Astrocyte of the cerebellum (primary cell): ENCODE measurements at places on chromosomes 1 and 21.

DNA sequence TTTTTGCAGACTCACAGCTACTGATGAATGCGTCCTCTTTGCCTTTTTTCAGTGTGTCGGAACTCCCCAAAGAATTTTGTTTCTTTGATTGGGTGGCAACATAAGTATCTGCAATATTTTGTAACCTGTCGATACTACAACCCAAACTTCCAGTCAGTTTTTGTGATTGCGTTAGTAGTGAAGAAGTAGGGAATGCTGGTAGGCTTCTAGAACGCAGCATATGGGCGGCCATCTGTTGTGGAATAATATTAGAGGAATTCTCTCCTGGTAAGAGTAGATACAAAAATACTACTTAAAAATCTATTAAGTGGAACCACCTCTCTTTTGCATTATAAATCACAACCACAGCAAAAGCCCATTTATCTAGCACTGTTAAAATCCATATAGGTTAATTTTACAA is 107.4 kb downstream of the LYST start:
- no peak for DNase-seq

- DNase-seq: no peak
These were observed 26.6 kb downstream of the CLIC6 start for GRCh38 chr21:34695434-34695833.

DNA sequence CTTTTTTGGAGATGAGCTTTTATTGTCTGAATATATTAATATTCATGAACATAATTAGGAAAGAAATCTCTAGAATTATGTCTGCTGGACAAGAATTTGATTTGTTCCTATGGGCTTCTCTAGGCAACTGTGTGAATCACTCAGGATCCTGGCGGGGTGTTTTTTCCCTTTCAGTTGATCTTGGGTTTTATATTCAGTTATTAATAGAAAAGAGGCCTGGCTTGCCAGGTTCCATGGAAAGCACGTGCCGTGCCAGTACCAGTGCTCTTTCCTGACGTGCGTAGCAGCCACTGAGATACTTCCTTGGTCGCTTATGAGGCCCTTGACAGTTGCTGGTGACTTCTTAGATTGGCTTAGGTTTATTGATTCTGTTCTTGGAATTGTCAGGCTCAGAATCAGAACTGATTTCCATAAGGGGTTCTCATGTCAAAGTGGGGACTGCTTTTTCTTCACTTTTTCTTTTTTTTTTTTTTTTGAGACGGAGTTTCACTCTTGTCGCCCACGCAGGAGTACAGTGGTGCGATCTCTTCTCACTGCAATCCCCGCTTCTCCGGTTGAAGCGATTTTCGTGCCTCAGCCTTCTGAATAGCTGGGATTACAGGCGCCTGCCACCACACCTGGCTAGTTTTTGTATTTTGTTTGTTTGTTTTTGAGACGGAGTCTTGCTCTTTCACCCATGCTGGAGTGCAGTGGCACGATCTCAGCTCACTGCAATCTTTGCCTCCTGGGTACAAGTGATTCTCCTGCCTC is 48.7 kb upstream of the KIF1B start:
- DNase-seq: peak; percentile 4

- no peak for DNase-seq
These were observed 17.8 kb upstream of the SLAMF6 start for GRCh38 chr1:160540859-160541233.

DNA sequence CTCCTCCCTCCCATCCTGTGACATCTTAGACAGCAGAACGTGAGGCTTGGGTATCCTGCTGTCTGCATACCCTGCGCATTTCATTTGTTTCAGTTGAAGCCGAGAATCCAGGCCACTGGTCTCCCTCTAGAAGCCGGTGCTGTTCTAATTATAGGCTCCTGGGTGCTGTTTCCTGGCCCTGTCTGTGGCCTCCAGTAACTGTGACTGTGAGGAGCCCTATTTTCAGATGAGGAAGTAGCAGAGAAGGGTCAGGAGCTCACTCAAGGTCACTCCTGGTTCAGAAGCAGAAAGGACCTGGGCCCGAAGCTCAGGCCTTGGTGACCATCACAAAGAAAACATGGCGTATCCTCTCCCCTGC is 24.0 kb downstream of the COQ8A start:
- no peak for DNase-seq

- no peak for DNase-seq
These were observed 12.4 kb downstream of the SLC2A1 start for GRCh38 chr1:42946120-42946898.

DNA sequence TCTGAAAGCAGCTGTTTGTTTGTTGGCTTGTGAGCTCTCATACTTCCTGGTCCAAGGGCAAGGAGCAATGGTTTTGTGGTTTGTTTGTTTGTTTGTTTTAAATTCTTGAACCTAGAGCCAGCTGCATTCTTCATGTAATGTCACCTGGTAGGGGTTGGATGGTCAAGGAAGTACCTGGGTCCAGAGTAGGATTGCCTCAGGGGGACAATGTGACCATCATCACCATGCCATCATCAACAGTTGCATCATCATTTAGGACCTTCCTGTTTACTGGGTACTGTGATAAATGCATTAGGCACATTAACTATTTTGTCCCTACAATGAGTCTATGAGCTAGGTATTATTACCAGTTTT is 14.7 kb upstream of the MYOG start:
- DNase-seq: no peak

DNA sequence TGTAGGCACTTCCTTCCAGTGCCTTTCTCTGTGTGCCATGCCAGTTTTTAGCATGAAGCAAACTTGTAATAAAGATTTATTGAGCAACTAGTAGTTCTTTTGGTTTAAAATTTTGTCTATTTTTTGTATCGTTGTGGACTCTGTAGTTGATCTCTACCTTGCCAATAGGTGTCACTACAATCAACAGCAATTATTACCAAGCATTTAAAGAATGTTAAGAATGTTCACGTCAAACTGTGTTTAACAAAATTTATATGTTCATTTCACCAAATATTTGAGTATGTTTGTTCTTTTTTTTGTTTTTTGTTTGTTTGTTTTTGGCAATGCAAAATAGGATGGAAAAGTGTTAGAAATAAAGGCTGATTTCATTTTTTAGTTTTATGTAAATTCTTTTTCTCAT is 208.1 kb downstream of the PATJ start:
- peak; percentile 11 for DNase-seq

GRCh38 chr1:169604781-169605560 is 18.7 kb upstream of the F5 start:
- DNase-seq: no peak

DNA sequence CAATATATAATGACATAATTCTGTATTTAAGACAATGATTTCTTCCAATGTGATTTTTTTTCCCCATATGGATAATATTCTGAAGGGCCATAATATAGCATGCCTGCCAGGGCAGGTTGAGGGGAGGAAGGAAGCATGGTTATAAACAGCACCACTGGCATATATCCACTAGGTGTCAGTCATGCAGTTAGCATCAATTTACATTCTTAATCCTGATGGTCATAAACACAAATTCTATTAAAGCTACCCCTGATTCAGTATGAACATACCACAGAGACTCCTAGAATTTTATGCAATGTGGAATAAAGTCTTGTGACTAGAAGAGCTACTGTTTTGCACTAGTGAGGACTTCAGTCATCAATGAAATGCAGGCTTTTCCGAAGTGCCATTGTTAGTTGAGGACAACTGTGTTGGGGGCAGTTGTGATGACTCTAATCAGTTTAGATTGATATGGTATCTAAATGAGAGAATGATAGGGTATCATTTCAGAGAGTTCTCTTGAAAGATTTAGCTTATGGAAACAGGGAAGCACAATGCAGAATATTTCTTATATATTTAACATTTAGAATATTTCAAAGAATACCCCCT is 342.7 kb upstream of the NR5A2 start:
- peak; percentile 73 for DNase-seq

DNA sequence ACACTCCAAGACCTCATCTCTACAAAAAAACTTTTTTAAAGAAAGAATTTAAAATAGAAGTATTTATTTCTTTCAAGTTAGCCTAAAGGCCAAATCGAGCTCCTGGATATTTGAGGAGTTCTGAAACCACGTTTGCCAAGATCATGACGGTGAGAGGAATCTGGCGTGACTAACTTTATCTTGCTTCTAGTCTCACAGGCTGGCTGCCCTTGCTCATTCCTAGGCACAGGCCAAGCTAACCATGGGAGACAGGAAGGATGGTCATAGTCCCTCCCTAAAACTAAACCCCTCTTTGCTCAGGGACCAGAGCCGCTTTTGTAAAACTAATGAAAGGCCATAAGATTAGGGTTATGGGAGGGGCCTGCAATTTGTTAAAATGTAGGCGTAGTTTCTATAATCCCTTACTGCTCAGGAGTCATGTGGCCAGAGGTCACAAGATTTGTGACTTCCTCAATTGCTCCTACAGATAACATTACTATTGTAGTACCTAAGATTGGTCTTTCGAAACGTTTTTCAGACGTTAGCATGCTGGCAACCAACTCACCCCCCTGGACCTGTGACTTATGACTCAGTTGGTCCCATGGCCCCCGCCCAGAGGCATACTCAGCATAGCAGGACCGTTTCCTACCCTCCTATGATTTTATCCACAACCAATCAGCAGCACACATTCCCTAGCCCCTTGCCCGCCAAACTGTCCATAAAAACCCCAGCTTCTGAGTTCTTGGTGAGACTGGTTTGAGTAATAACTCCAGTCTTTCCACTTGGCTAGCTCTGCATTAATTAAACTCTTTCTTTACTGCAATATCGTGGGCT is 425.0 kb downstream of the SMYD3 start:
- no peak for DNase-seq

DNA sequence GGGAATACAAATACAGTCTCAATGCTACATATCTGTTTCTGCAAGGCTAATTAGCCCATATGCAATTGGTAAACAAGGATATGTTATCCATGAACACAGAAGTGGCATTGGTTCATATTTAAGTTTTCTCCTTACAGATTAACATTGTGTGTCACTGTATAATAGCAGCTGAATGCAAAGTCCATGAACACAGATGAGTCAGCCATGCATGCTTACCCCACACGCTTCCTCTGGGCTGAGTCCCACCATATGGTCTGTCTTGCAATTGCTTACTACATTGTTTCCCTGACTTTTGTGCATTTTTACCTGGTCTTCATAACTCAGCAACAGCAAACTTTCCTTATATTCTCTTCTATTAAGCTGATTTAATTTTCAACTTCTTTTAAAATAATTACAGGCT is 41.5 kb upstream of the TSNAX start:
- no peak for DNase-seq

GRCh38 chr1:148353461-148354283 is 129.4 kb downstream of the PPIAL4G start:
- DNase-seq: no peak

GRCh38 chr1:230261928-230262650 is 164.0 kb downstream of the PGBD5 start:
- no peak for DNase-seq

DNA sequence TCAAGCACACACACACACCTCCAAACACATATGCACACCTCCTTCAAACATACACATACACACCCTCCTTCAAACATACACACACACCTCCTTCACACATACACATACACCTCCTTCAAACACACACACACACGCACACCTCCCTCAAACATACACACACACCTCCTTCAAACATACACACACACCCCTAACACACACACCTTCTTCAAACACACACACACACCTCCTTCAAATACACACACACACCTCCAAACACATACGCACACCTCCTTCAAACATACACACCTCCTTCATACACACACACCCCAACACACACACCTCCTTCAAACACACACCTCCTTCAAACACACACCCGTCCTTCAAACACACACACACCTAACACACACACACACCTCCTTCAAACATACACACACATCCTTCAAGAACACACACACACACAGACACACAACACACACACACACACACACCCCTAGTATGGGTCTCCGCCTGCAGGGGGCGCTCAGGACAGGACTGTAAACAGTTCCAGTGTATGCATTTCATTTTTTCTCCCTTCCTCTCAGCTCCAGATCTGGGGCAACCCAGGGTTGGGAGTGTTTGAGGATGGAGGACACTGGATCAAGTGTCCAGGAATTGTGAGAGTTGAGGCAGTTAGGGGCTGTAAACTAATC is 12.1 kb downstream of the LGR6 start:
- no peak for DNase-seq

GRCh38 chr1:98232678-98233077 is 311.8 kb upstream of the DPYD start:
- no peak for DNase-seq

GRCh38 chr1:30506291-30507015 is 216.9 kb downstream of the MATN1 start:
- no peak for DNase-seq

DNA sequence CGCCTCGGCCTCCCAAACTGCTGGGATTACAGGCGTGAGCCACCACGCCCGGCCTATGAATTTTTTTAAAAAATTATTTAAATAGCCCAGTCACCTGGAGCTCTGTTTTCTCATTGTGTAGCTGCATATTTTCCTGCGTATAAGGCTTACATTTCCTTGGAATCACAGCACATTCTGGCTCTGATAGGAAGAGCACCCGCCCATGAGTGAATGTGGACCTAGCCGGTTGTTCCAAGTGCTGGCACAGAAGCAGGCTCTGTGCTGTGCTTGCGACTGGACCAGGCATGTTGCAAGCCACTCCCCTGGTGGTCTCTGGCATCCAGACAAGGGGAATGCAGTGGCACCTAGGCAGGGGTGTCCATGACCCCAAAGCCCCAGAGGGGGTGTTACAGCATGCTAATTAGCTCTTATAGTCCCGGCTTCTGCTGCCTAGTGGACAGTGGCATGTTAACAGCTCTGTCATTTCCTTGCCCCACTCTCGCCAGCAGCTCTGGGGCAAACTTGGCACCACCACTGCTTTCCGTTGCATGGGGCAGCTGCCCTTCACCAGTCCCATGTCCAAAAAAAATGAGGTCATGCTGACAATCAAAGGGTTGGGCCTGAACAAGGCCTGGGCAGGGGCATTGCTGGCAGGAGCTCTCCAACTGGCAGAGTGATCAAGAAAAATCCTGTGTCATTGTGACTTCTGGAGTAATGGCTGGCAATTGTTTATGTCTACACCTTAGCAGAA is 5.2 kb upstream of the VTCN1 start:
- DNase-seq: no peak

GRCh38 chr1:172882791-172883386 is 167.9 kb downstream of the TNFSF18 start:
- no peak for DNase-seq

GRCh38 chr1:230301322-230301721 is 124.8 kb downstream of the PGBD5 start:
- DNase-seq: no peak

- no peak for DNase-seq
These were observed 10.0 kb downstream of the URB2 start for GRCh38 chr1:229636042-229636441.

DNA sequence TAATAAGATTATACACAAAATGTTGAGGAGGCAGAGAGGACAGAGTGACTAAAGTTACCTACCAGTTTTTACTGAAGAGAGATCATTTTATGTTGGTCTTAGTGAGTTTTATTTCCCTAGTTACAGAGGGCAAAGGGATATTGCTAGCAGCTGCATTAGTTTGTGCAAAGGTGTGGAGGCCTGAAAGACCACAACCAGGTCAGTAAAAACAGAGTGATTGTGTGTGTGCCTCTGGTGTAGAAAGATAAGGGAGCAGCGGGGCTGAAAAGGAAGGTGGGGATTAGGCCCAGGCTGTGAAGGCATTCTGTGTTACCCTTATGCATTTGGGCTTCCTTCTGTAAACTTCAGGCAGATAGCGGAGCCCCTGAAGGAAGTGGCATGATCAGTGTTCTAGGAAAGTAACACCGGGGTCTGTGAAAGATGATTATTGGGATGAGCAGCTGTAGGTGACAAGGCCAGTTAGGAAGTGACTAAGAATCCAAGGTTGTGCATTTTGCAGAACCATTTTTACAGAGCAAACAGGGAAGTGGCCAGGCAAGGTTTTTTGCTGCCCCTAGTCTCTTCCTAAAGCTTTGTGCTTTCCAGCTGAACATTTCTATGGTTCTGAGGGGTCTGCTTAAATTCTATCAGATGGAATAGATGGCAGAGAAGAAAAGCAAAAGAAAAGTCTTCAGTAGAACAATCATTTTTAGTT is 3.7 kb downstream of the GADD45A start:
- DNase-seq: no peak
